ENCODE measurements at places on chromosomes 1 and 21.

- no peak for DNase-seq
Measured at GRCh38 chr21:46347203-46347550, 23.2 kb downstream of the PCNT start.

DNA sequence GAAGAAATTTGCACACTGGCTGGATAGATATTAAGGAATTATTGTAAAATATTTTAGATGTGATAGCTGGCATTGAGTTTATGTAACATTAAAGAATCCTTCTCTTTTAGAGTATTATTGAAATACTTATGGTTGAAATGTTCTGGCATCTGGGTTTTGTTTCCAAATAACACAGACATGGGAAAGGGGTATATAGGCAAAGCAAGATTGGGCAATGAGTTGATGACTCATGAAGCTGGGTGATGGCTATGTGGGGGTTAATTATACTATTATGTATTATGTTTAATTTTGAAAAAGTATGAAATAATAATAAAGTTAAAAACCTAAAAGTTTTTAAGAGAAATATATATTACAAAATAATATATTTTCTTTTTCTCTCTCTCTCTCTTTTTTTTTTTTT is 12.5 kb upstream of the PTPN14 start:
- DNase-seq, result no peak

DNA sequence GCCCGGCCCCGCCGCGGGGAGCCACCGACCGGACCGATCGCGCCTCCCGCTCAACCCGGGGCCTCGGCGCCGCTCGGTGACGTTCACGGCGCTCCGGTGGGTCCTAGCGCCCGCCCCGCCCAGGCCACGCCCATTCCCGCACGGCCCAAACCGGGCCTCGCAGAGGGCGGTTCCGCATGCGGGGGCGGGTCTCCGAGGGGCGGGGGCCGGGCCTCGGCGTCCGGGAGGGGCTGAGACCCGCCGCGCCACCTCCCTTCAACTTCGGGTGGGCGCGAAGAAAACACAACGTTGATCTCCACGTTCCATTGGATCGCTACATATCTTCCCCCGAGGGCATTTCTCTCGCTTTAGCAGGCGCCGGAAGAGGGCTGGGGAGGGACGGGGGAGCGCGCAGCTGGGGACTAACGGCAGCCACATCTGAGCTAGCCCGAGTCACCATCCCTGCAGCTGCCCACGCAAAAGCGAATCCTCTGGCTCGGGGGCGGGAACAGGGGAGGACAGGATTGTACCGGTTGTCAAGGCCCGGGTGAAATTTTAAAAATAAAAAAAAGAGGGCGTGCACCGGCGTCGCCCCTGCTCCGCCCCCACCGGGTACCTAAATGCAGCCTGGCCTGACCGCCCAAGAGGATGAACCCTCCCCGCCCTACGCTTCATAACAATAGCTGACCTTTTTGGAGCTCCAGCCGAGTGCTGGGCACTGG is at the start of gene MAD2L2:
Gene MAD2L2, minus strand, starts transcription at position 78 of the 701 bp plus-strand sequence. CDS start 547 bp downstream, outside the sequence.
- DNase-seq, result peak; percentile 44

GRCh38 chr1:157112186-157112867 is 12.7 kb upstream of the ETV3L start:
- DNase-seq, result no peak

Data from BJ (cell line).